GM12878 (cell line): ENCODE measurements at places on chromosomes 4 and X.
A peak's percentile ranks its signal among the peaks of the same experiment; 100 is the strongest.

DNA sequence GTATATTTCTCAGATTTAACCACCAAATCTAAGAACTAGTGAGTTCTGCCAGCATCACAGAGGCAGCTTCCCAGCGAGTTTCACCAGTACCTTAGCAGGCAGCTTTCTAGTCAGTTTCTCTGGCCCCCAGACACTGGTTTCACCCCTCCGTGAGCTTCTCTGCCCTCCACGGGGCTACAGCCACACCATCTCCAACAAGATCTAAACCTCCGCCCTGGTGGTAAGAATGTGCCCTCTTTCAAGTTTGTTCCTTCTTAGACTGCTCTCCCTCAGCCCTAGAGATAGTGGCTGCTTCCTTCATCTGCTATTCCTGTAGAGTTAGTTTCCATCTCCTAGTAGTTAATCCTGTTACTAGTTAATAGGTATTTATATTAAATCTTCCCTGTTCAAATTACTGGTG is 60.5 kb upstream of the TAB3 start:
- no peak for DNase-seq

GRCh38 chr4:17565846-17566245 is 11.2 kb upstream of the LAP3 start:
- DNase-seq: no peak

DNA sequence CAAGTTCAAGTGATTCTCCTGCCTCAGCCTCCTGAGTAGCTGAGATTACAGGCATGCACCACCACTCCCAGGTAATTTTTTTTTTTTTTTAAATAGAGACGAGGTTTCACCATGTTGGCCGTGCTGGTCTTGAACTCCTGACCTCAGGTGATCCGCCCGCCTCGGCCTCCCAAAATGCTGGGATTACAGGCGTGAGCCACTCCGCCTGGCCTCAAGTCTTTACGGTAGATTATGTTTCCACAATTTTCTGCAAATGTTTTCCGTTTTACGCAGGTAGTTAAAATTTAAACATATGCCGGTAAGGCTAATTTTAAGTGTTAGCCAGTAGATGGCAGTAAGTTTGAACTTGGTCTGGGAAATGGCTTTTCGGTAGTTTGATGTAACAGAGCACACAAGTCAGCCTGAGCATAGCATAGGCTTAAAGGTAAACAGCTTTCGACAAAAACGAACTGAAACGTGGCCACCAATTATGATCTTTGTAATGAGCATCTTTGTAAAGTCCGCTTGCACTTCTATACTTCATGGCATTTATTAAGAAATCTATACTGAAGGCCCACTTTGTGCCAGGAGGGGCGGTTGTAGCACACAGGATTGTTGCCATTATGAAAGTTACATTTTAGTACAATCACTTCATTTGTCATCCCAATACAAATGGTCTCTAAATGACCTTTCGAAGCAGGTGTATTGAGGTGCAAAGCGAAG is 31.1 kb downstream of the CCKAR start:
- DNase-seq: peak; percentile 26

- no peak for DNase-seq
Measured at GRCh38 chrX:50003467-50003866, 81.1 kb downstream of the CLCN5 start.

DNA sequence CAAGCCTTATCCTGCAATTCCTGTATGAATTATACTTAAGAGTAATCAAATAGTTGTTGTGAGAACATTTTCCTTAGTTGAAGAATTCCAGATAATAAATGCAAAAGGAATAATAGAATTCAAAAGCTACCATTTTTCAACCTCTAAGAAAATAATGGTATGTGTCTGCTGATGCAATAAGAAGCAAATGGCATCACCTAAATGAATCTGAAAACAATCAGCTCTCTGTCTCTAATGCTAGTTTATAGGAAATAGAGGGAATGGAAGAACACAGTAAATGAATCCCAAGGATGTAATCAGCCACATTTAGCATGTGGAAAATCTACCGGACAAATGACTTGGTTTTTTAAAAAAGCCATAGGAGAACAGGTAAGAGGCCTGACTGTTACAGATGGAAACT is 115.1 kb downstream of the DCHS2 start:
- DNase-seq: no peak

DNA sequence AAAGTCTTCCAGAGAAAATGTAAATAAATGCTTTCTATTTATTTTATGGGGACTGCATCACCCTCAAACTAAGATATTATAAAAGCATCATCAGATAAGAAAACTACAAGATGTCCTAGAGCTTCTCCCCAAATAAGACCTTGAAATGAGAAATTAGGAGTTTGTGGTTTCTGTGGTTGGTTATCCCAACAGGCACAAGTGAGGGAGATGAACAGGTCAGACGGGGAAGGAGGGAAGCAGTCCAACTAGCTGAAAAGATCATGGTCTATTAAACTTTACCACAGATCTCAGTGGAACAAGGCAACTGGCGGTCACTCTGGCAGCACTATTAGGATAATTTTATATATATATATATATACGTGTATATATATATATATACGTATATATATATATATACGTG is 319.3 kb upstream of the GRID2 start:
- DNase-seq: no peak

DNA sequence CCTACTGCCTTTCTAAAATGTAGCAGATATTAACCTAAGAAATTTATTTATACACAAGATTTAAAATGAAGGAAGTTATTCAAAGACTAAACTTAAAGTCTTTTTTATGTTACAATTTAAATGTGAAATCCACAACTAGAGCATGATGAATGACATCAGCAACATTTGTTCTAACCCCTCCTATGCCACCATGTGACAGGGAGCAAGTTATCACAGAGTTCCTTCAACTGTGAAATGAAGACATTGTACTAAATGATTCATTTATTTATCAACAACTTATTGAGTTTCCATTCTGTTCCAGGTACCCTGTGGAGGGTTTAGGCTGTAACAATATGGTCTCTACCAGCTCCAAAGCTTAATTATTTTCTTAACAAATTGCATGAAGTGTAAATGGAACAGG is 76.9 kb downstream of the SLC39A8 start:
- no peak for DNase-seq

GRCh38 chrX:69055193-69055592 is 110.1 kb downstream of the PJA1 start:
- no peak for DNase-seq

- DNase-seq: no peak
Measured at GRCh38 chrX:42837747-42838146, 59.8 kb upstream of the PPP1R2C start.

- DNase-seq: no peak
Measured at GRCh38 chr4:67520141-67520540, 25.2 kb downstream of the CENPC start.

- no peak for DNase-seq
Measured at GRCh38 chr4:31983246-31983645, 1263.1 kb downstream of the PCDH7 start.

DNA sequence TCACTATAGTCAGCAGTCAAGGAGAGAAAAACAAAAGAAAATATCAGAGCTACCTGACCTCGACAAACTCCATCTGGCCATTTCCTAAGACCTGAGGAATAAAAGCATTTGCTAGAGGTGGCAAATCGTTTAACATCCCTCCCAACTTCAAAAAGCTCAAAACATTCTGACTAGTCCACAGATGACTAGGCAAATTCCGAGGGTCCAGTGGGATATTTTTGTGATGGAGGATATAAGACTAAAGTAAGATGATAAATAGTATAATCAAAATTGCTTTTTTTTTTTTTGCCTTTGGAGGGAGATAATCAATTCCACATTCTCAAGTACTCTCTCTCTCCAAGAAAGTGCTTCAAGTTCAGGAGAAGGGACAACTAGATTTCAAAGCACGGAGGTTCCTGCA is 119.1 kb upstream of the ETNPPL start:
- DNase-seq: no peak

DNA sequence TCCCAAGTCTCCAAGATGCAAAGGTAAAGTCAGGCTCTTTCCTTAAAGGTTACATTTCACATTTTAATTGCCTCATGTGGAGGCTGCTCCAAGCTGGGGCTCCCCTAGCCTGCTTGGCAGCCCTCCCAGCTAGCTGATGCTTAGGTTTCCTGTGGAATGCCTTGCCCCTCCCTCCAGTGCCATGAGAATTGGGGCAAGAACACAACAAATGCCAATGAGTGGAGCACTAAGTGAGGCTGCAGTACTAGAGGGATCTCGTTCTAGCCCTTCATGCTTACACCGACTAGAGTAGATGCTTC is 597.7 kb downstream of the MID1IP1 start:
- no peak for DNase-seq

DNA sequence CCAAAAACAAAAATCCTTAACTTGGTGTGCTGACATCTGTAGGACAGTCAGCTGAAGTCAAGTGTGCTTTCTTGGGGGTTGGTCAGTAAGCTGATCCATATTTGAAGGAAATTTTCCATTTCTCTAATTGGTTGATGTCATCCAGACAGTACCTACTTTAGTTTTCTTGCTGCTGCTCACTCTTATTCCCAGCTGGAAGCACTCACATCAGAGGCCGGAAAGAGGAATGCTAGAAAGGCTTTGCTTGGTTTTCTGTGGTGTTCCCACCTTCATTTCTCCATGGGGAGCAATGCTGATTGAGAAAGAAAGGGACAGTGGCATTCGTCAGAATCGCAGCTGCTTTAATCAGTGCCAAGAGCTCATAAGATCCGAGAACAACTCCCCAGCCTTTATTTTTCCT is 227.0 kb downstream of the C4orf33 start:
- DNase-seq: no peak

GRCh38 chrX:17738737-17739535 is 1.6 kb downstream of the SCML1 start:
- DNase-seq: peak; percentile 25

GRCh38 chr4:151359576-151359975 is 34.2 kb upstream of the SH3D19 start:
- DNase-seq: no peak

GRCh38 chrX:154333837-154334271 is 38.3 kb downstream of the TKTL1 start:
- DNase-seq: peak; percentile 50

- no peak for DNase-seq
Measured at GRCh38 chrX:145803508-145803907, 14.1 kb upstream of the SLITRK2 start.

DNA sequence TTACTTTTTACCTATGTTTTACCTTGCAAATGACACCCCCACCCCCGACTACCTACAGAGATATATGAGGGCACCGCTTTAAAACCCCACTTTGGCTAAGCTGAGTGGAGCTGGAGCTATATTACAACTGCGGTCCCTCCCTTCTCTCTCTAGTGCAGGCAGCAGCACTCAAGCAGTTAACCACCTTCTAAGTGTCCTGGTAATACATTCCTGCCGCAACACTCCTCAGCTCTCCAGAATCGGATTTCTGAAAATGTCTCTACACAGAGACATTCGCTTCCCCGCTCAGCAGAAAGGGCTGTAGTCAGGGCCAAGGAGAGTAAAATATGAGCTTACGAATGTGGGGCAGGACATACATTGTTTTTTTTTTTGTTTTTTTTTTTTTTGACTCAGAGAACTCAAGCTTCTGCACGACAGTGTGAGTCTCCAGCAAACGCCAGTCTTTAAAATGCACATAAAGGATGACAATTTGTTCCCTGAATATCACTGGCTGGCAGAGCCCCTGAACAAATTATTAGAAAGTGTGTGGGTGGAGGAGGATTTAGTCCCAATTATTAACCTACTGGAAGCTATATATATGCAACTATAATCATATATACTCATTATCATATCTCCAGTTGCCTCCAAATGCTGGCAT is 287.0 kb upstream of the TET2 start:
- DNase-seq: no peak
